Ecto neural progenitor cell (in vitro differentiated cells): ENCODE measurements at places on chromosomes 3 and 15.

DNA sequence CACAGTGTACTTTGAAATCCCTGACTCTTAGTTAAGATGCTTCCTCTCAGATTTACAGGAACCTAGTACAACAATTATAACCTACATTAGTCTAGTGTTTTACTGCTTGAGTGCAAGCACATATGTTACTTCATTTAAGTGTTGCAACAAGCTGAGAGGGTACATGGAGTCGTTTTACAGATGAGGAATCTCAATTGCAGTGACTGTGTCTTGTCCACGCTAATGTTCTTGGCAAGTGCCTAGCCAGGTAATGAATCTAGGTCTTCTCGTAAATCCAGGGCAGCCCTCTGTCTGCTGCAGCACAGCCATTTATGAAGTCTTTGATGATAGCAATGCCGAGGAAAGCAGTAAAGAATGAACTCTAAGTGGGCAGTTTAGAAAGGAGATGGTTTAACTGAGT is 384.4 kb upstream of the ARPP21 start:
- no peak for DNase-seq

DNA sequence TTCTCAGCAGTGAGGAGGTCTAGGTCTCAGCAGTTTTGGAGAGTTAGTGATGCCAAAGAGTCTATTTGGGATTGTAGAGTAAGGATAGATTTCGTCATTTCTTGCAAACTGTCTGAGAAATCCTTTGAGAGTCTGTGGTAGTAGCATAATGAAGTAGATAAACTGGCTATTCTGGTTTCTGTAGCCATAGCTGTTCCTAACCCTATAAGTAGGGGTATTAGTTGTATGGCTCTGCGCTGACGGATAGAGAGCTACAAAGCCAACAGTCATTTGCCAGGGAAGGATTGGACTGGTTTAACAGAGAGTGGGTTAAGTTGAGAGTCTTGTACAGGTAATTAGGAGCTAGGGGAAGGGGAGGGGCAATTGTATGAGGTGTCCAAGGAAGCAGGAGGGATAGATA is 50.6 kb downstream of the KLHDC8B start:
- no peak for DNase-seq

DNA sequence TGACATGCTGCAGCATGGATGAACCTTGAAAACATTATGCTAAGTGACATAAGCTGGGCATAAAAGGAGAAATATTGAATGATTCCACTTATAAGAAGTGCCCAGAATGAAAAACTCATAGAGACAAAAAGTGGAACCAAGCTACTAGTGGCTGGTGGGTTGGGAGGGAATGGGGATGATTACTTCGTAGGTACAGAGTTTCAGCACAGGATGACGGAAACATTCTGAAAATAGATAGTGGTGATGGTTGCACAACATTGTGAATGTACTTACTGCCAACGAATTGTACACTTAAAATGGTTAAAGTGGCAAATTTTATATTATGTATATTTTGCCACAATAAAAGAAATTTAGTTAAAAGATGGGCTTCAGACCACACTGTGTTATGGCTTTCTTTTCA is 93.6 kb downstream of the RPLP1 start:
- no peak for DNase-seq

GRCh38 chr3:43222590-43222989 is 63.8 kb upstream of the SNRK start:
- DNase-seq, result no peak

DNA sequence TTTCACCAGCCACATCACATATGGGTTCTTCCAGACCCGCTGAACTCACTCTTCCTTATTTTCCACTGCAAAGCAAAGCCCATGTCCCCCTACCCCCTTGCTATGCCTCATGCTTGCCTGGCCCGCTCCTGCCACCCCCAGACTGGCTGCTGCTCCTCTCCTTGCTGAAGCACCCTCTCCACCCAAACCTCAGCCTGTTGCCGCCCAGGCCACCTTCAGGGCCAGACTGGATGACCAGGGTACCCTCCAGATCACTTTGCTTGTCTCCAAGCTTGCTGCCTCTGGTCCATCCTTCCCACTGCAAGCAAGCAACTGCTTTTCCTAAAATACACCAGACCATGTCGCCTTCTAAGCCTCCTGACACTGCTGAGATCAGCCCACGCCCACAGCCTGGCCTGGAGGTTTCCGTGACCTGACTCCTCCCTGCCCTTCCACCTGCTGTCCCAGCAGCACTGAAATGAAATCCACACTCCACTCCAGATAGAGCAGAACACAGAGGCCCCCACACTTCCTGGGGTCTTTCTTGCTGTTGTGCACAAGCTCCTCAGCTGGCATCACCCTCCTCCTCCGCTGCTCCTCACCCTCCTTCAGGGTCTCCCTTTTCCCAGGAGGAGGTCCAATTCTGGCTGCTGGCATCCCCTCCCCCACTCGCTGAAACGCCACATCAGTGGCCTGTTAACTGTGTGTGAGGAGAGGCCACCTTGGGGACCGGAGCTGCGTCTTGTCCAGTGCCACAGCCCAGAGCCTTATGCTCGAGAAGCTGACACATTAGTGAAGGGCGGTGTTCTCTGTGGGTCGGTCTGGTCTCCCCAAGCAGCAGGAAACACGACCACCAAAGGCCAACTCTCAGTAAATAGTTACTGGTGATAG is 99.1 kb downstream of the ADCY5 start:
- no peak for DNase-seq

- no peak for DNase-seq
These were observed 26.0 kb downstream of the TARS3 start for GRCh38 chr15:101698314-101698713.

DNA sequence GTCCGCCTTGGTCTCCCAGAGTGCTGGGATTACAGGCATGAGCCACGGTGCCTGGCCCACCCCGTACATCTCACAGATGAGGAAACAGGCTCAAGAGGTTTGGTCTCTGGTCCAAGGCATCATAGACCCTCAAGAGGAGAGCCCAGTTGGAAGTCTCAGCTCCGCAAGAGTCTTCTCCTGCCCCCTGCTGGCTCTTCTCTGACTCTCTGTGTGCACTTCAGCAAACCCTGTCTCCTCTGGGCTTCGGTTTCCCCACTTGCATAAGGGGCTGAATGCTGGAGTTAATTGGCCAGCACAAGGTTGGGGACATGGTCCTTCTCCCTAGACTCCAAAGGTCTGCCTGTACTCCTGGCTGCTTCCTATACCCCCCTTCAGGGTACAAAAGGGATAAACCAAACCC is 3.9 kb downstream of the MST1R start:
- DNase-seq, result no peak

- peak; percentile 34 for DNase-seq
These were observed 123.4 kb downstream of the TLE3 start for GRCh38 chr15:69974321-69974720.

DNA sequence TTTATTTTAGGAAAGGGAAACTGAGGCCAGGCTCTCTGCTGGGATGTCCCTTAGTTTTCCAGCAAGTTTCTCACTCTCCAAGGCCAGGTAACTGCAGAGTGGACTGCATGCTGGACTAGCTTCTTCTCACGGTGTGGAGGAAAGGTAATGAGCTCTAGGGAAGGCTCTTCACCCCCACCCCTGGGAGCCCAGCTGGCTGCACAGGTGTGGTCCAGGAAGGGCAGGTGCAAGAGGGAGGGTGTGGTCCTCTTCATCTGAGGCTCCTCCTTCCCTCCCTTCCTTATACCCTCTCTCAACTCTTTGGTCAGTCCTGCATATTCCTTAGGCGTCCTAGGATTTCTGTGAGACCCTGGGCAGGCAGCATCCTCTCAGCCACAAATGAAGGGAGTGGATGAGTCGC is 33.9 kb downstream of the RNU5B-1 start:
- no peak for DNase-seq

GRCh38 chr3:128814519-128815317 is 64.7 kb upstream of the ACAD9 start:
- DNase-seq, result no peak

GRCh38 chr3:76352511-76353284 is 567.3 kb upstream of the ZNF717 start:
- no peak for DNase-seq

- no peak for DNase-seq
These were observed 1.5 kb upstream of the SLC35G2 start for GRCh38 chr3:136817448-136817847.

- no peak for DNase-seq
These were observed 116.4 kb downstream of the OXSM start for GRCh38 chr3:25906132-25906906.

GRCh38 chr3:100254168-100254777 is 6.5 kb upstream of the TBC1D23 start:
- peak; percentile 57 for DNase-seq

GRCh38 chr15:76901965-76902364 is 3.2 kb downstream of the SCAPER start:
- no peak for DNase-seq

DNA sequence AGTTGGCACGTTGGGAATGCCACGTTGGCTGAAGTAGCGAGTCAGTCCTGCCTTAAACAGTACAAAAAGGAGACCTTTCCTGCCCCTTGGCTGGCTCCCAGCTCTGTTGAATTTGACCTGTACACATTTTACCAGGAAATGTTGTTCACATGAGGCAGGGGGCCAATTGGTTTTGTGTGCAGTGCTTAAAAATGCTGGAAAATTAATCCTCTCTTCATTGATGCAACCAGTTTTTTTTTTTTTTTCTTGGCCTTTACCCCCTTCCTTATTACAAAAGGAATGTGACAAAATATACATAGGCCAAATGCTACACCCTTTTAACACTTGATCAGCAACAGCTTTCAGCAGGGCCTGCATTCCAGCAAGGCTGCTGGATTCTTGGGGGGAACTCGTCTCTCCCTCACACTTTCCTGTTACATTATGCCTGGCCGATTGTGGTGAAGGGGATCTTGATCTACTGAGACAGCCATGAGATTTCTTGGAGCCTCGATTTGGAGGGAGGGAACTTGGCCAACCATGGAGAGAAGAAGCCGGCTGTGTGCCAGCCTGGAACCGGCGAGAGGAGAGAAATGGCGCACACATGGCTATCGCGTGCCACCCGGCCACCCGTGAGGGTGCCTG is 93.1 kb downstream of the DNASE1L3 start:
- no peak for DNase-seq

DNA sequence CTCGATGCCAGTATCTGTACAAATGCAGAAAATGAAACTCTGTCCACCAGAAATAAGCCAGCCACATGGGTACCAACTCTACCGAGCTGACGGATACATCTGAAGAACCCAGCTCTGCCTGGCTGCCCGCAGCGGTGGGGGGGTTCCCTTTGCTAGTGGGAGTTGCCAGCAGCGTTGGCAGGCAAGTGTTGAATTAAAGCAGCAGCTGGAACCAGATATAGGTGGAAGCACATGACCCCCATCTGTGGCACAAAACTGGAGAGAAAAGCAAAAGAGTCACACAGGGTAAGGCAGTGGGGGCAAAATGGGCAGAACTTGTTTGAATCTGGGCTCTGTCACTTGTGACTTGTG is 17.9 kb downstream of the CRYGS start:
- DNase-seq, result no peak

GRCh38 chr3:73665286-73665685 is 40.5 kb upstream of the PDZRN3 start:
- no peak for DNase-seq

DNA sequence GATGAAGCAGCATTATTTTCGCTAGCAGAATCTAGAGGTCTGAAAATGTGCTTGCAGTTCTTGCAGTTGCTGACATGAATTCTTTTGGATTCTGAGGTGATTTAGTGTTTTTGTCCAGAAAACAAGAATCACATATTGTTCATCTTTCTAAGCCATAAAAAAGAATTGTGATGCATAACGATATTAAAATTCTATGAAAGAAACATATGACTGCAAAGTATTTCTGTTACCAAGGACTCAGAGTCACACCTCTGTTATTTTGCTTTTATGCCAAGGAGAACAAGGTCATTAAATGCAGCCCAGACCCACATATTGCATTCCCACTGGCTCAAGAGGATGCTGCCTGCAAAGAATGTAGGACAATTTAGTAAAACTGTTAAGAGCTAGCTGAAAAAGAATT is 299.8 kb upstream of the GPR149 start:
- DNase-seq, result no peak

- no peak for DNase-seq
These were observed 94.7 kb downstream of the SAMMSON start for GRCh38 chr3:70094197-70094596.

- DNase-seq, result no peak
These were observed 15.3 kb downstream of the DNAJC13 start for GRCh38 chr3:132432639-132433038.

DNA sequence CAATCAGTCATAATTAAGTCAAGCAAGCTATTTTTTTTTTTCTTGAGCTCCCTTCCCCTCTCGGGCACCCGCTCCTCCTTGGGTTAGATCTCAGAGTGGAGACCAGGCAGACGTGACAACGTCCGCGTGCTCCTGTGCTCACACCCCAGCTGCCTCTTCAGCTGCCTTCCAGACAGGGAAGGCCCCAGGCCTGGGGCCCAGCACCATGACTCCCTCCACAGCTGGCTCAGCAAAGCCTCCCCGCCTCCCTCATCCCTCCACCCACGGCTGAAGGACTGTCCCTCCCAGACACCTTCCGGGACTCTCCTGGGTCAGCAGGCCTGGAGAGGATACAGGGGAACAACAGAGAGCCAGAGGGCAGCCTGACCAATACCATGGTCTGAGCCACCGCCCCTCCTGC is 87.9 kb upstream of the LINGO1 start:
- DNase-seq, result no peak

GRCh38 chr15:82317091-82317489 is 32.2 kb downstream of the GOLGA6L10 start:
- no peak for DNase-seq

DNA sequence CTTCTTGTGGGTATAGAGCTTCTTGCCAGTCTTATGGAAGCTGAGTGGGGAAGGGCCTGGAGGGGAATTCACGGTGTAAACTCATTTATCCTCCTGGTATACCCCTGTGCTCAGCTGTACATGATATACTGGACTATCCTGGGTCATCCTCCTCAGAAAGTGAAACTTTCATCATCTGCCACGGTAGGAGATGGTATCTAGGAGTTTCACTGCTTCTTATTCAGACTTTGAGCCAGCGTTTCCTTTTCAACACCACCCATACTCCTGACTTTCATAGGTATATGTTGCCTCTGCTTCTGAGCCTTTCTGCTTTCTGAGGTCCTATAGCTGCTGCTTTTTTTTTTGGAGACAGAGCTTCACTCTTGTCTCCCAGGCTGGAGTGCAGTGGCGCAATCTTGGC is 15.6 kb downstream of the SENP5 start:
- DNase-seq, result no peak

DNA sequence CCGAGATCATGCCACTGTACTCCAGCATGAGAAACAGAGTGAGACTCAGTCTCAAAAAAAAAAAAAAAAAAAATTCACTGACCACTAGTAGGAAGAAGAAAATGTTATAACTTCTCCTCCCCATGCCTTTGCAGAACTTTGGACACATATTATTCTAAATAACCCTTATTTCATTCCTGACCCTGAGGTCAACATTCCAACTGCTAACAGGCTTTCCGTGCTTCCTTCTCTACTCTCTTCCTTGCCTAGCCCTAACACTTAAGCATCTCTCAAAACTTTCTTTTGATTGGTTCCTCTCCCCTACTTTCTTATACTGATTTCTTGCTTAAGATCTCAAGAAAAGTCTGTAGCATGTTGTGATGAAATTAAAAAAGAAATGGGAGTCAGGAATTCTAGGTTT is 146.8 kb downstream of the MEX3B start:
- no peak for DNase-seq
